Myocyte (in vitro differentiated cells): ENCODE measurements at places on chromosomes 2 and 18.

GRCh38 chr18:21901423-21901945, 160.9 kb downstream of the MIB1 start:
- no peak for DNase-seq

- peak; percentile 73 for DNase-seq
Measured at GRCh38 chr18:13222856-13223281, 4.3 kb downstream of the LDLRAD4 start.

DNA sequence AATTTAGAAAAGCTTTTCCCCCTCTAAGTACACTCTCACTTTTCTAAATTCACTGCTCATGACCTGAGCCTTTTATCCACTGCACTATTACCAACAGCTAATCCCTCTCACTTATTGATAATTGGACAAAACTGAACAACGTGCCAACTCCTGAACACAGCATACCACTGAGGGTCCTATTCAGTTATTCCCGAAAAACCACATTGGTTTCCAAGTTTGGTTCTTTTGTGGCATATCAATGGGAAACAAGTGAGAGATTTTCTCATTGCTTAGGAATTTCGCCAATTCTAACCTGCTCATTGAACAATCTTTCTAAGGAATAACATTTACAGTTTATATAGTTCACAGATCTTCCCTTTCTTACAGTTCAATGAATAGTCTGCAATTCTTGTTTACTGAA, 977.4 kb downstream of the TMEM182 start:
- DNase-seq: no peak

GRCh38 chr2:46232860-46233259, 64.3 kb upstream of the EPAS1 start:
- no peak for DNase-seq

GRCh38 chr18:56044239-56044638, 456.2 kb upstream of the TCF4 start:
- DNase-seq: no peak

DNA sequence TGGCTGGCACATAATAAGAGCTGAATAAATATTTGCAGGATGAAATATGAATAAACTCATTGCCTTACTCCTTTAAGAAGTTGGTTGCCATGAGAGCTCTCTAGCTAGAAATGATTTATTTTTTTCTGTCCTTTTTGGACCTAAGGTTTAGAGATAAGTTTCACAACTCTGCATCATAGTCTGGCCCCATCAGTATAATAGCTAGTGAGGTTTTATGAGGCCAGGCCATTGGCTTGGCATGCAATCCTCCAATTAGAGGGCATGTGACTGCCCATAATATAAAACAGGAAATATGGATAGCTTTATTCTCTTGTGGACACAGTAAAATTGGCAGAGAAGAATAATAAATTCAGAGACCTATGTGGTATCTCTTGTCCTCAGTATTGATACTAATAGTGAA, 26.2 kb upstream of the INSIG2 start:
- peak; percentile 36 for DNase-seq
